BE2C (cell line): ENCODE measurements at places on chromosomes 2 and 18.

DNA sequence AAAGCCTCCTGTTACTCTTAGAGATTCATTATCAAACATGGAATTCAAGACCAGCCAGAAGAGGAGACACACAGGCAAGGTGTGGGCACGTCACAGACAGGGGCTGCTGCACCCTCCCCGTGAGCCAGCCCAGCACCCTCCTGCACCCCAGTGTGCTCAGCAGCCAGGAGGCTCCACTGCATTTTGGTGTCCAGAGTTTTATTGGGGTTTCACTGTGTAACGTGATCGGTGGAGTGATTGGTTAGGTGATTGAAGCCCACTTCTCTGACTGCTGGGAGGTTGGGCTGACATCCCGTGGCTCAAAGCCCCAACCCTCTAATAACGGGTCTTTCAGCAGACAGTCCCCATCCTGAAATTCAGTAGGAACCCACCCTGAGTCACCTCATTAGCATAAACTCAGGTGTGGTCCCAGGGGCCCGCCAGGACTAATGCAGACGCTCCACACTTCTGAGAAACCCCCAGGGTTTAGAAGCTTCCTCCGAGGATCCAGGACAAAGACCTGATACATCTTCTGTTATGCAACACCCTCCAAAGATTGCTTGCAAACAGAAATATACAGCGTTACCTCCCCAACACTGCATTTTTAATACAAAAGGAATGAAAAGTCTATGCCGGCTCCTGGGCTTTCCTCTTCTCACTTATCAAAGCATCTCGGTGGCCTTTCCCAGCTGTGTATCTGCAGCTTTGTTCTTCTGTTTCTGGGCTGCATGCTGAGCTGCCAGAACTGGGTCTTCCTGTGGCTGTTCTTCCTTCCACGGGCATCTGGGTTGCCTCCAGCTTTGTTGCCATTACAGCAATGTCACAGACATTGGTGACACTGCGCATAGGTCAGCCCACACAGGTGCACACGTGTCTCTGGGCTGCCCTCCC lies 43.7 kb upstream of the SNED1 start:
- DNase-seq = peak; percentile 16

DNA sequence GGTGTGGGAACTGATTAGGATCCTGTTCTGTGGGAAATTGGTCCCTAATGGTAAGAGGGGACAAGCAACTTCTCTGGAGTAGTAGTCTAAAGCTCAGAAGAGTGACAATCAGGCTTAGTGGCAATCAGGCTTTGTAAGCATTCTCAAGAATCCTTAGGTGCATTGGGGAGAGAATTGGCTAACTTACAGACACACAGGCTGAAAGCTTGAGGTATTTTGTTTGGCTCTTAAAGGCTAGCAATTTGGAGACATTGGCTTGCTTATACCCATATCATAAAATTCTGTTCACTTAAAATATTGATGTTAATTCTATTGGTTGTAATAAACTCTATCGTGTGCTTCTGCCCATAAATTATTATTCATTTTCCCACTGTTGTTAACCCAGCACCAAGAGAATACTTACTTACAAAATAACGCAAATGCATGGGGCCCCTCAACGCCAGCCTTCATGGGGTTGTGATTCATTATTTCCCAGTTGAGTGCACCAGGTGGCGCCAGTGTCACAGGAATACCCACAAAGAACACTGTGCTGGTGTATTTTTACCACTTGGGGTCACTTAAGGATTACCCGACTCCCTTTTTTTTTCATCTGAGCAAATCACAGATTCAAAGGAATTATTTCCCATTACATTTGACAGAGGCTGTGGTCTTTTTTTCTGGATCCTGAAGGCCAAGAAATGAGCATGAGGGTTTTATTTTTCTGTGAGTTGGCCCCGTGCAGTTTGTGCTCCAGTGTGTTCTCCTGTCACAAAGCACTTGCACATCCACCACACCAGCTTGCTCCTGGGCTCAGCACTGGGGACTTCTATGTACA lies 45.5 kb downstream of the DDX1 start:
- peak; percentile 65 for DNase-seq

DNA sequence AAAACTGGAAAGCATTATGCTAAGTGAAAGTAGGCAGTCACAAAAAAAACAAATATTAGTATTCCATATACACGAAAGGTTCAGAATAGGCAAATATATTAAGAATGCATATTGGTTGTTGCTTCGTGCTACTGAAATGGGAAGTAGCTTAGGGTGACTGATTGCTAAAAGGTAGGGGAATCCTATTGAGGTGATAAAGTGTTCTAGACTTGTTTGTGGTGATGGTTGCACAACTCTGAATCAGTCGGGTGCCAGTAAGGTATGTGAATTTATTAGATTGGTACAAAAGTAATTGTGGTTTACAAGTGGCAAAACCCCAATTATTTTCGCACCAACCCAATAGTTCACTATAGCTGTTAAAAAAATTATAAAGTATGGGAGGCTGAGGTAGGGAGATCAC lies 20.7 kb downstream of the USP34 start:
- no peak for DNase-seq

- no peak for DNase-seq
These were observed 3.7 kb downstream of the GPR35 start for GRCh38 chr2:240628808-240629618.

DNA sequence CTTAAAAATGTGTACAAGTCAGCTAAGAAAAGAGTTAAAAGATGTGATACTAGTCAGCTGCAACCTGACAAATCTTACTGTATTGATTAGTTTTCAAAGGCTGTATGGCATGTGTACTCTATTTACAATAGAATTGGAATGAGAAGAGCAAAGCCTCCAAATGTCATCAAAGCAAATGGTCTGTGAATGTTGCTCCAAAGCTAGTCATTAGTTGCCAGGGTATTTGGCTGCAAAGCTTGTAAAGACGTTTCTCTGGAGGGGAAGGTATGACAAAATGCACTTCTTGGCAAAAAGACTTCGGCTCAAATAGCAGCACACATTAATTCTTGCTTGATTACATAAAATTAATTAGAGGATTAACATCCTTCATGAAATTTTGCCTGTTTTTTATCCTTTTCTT lies 59.3 kb downstream of the ETAA1 start:
- DNase-seq = no peak

DNA sequence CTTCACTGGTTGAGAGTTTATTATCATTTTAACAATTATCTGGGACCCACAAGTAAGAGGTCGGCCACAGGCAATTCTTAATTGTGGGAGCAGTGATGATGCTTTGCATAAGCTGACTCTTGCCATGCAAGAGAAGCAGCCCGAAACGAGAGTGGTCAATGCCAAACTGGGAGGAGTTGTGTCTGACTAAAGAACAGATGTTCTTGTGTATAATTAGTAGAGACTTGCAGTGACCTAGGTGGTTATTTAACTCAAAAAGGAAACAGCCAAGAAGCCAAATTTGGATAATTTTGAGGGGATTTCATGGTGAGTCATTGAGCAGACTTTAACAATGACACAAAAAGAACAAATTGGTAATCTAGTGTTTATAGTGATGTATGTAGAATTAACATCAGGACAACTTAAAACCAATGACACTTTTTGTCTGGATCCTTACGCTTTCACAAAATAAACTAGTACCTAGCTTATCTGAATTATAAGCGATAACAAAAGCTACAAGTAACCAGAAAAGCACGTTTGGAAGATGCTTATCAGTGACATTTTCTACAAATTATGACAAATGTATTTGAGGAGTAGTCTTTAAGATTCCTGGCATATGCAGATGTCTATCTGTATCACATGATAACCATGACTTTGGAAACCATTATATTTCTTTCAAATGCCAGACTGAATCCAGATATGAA lies 184.7 kb upstream of the DLGAP1 start:
- no peak for DNase-seq

- peak; percentile 42 for DNase-seq
These were observed 29.2 kb upstream of the MSH2 start for GRCh38 chr2:47373747-47374146.

GRCh38 chr18:27713037-27713737 lies 463.7 kb downstream of the CDH2 start:
- DNase-seq = no peak

GRCh38 chr2:5164776-5165525 lies 527.2 kb upstream of the SOX11 start:
- no peak for DNase-seq

DNA sequence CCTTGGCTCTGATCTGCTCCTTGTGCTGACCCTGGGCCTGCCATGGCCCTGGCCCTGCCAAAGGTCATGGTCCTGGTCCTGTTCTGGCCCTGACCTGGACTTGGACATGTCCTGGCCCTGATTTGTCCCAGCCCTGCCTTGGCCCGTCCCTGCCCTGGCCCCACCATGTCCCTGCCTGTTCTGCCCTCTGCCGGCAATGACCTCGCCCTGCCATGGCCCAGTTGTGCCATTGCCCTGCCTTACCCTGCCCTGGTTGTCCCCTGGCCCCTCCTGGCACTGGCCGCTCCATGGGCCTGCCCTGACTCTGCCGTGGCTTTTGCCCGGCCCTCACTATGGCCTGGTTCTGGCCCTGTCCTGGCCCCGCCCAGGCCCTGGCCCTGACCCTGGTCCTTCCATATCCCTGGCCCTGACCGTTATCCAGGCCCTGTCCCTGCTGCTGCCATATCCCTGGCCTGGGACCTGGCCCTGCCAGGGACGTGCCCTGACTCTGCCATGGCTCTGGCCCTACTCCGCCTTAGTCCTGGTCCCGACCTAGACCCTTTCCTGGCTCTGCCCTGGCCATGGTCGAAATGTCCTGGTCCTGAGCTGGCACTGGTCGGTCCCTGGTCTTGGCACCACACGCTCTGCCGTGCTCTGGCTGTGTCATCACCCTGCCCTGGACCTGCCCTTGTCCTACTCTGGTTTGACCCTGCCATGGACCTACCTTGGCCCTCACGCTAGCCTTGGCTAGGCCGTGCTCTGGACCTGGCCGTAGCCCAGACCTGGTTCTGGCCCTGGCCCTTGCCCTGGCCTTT lies 6.8 kb upstream of the ANKRD62 start:
- DNase-seq = no peak

DNA sequence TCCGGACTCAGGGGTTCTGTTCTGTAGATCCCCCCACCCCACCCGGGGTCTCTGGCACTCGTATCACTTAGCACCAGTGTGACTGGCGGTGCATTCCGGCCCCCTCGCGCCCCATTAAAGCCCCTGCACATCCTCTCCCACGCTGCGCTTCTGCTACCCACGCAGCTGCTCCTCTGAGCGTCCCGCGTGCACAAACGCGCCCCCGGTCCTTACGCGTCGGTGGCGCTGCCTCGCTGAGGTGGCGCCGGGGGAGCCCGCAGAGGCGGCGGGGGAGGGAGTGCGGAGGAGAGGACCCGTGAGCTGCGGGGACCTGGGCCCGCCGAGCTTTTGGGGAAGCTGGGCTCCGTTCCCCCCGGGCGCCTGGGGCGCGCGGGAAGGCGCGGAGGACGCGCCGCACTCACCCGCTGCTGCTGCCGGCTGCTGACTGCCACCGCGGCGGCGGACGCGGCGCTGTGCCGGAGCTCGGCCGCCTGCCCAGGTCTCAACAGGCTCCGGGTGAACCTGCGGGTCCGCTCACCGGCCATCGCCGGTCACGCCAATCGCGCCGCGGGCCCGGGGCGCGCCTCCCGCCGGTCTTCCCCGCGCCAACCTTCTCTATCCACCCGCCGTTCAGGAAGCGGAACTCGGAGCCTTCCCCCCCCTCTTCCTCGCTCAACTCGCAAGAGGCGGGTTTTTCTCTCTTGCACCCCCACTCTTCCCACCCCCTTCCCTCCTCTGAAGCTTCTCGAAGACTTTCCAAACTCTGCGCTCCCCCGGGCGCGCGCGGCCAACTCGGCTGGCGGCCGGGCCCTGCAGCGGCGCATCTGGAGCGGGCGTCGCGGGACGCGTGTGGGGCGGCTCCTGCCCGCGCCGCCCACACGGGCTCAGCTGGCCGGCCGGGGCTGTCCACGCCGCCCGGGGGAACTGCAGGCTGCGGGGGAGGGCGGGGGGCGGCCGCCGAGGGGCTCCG lies at the start of gene DOCK10:
Gene DOCK10, minus strand, starts transcription at position 618 of the 949 bp plus-strand sequence. Its CDS starts 94 bp downstream, at position 524.
- peak; percentile 24 for DNase-seq

- no peak for DNase-seq
These were observed 91.7 kb downstream of the KLF7 start for GRCh38 chr2:207073801-207074678.

GRCh38 chr2:211845338-211846035 lies 693.1 kb downstream of the ERBB4 start:
- no peak for DNase-seq

DNA sequence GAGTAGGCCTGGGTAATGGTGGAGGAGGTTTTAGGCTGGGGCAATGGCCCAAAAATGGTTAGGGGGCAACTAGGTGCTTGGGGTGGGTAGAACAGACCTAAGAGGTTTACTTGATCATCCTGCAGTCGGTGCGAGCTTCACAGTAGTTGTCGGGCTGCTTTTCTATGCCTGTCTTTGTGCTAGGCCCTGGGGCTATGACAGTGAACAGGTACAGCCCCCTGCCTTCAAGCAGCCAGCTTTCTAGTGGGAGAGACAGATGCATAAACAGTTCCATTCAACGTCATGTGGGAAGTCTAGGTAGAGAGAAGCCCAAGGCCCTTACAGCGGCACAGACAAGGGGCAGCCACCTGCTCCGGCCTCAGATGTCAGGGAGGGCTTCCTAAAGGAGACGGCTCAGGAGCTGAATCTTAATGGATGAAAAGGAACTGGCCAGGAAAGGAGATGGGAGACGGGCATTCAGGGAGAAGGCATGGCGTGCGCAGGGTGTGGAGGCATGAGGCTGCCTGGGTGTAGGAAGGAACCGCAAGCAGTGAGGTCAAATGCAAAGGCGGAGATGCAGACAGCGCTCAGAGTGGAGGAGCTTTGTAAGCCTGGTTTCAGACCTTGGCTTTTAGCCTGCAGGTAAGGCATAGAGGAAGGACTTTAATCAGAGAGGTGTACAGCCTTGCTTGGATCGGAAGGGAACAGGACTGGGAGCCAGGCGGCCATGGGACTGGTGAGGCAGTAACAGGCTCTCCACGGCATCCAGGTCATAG lies 6.0 kb downstream of the CTIF start:
- DNase-seq = no peak

- DNase-seq = no peak
These were observed 150.1 kb upstream of the SERTAD2 start for GRCh38 chr2:64803776-64804175.

GRCh38 chr2:175914846-175915245 lies 87.2 kb downstream of the LNPK start:
- no peak for DNase-seq

GRCh38 chr18:62332964-62333695 lies 8.0 kb downstream of the TNFRSF11A start:
- DNase-seq = no peak

DNA sequence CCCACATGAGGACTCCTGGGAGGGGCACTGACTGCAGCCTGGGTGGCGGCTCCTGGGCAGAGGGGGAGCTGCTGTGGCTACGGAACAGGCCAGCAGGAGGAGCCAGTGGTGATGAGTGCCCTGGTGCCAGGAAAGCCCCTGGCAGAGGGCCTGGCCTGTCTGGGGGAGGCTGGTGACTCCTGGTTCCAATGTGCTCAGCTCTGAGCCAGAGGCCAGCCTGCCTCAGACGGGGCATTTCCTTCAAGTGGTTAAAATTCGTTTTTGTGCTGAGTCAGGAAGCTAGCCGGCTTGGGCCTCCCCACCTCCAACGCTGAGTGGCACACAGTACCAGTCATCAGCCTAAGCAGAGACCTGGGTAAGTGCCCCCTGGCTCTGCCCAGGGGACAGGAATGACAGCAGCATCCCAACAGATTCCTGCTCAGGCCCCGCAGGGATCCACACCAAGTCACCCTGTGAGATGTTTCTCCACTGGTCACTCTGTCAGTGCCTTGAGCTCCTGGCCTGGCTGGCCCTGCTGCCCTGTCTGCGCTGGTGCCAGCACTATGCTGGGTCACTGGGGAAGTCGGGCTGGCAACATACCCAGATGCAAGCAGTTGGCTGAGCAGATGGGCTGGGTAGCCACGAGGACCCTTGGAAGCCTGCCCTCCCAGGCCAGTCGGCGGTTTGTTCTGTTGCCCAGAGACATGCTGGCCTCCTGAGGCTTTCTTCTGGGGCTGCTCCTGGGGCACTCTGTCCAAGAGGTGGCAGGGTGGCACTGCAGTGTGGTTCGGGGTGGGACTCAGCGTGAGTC lies 7.1 kb upstream of the KLF11 start:
- no peak for DNase-seq
